Parietal lobe (tissue), 2 donors: ENCODE measurements at places on chromosomes 4 and X. TPM values are rescaled to one million over a fixed set of nuclear protein-coding genes. Genes with fewer than 3 reads are reported as not detected.

Gene DUX4
- not detected for total RNA-seq

Gene REELD1
- total RNA-seq = not detected

Gene DKK2
- 1.3 TPM for total RNA-seq

Gene YY2
- total RNA-seq = 4.4 TPM

Gene GPRASP2
- 79.2 TPM for total RNA-seq

Gene CNKSR2
- total RNA-seq = 243 TPM

Gene UTP3
- total RNA-seq = 15.7 TPM

Gene HMGN5
- total RNA-seq = 2.2 TPM
